ENCODE measurements at places on chromosomes 12 and 14.

DNA sequence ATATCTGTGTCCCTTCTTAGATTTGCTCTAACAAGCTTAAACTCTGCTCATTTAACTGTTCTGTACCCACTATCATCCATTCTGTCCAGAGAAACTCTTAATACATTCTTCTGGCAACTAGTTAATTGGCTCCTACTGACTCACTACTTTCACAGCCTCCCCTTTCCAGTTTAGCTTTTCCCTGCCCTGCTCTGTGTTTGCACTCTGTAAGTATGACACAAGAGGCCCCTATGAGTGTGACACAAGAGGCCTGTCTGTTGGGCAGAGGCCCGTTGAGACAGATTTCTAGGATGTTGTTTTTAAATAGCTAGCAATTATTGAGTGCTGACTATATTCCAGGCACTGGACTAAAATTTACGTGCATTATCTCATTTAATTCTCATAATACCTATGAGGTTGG lies 246.0 kb upstream of the DAAM1 start:
- no peak for DNase-seq

DNA sequence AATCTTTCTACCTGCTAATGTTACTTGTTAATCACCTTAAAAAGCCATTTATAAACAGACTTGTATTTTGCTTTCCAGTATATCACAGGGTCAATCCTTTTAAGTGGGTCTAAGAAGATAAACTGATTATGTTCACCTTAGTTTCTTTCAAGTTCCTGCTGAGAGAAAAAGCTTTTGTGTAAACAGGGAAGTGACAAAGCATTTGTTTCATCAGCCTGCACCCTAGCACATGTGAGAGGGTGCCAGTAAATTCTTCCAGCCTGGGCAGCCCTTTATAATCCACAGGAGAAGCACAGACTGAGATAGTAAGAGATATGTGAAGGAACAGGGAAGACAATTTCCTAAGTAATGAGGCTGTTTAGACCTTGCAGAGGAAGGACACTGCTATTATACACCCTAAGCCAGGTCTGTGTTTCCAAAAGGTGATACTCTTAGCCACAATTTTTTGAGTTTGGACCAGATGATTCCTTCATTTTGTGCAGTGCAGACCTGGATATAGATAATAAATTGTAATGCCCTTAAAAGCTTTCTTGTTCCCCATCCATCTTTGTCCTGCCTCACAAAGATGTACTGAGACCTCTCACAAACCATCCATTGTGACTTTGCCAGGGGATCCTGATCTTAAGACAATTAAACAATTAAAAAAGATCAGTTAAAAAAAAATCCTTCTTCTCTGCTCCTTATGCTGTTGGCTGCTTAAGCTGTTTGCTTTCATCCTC lies 150.7 kb downstream of the KTN1 start:
- DNase-seq: no peak

GRCh38 chr14:98370352-98370751 lies 901.6 kb downstream of the BCL11B start:
- no peak for DNase-seq

DNA sequence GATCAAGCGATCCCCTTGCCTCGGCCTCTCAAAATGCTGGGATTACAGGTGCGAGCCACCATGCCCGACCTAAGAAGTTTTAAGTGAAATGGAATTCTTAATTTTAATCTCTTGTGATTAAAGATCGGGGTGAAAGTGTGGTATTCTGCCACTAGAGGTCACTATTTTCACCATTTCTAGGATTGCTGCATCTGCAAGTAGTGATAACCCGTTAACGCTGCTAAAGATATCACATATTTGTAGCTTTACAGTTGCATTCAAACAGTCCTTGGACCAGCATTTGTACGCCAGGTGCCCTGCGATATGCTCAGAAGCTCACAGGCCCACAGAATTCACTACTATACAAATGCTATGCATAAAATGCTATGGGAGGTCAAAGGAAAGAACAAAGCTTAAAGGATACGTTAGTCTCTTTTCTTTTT lies 19.3 kb downstream of the CCDC62 start:
- DNase-seq: no peak

DNA sequence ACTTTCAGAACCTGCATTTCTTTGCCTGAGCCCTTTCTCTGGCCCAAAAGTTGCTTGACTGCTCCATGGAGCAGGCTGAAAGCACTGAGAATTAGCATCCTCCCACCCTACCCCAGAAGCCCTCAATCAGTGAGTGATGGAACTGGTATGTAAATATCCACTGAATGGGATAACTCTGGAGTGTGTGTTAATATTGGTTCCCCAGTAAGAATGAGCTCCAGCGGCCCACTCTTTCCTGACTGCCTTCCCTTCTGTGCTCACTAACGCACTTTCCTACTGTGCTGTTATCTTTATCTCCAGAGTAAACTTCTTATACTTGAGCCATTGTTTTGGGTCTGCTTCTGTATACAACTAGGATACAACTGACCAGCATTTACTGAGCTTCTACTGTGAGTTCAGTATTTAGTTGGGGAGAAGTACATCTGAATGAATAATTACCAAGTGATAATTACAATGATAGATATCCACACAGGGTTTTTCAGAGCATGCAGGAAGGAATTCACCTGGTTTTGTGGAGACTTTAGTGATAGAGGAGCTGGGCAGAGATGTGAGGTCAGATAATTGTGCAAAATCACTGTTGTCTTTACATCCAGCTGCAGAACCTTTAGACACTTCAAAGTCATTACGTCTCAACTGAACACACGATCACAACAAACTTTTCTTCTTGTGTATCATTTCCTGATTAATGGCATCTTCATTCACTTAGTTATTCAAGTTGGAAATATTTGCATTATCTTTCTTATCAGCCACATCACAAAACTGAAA lies 149.2 kb upstream of the BTG1 start:
- no peak for DNase-seq
